ENCODE measurements at places on chromosomes 1 and 21. TPM values are rescaled to one million over a fixed set of nuclear protein-coding genes. Genes with fewer than 3 reads are reported as not detected.

DNA sequence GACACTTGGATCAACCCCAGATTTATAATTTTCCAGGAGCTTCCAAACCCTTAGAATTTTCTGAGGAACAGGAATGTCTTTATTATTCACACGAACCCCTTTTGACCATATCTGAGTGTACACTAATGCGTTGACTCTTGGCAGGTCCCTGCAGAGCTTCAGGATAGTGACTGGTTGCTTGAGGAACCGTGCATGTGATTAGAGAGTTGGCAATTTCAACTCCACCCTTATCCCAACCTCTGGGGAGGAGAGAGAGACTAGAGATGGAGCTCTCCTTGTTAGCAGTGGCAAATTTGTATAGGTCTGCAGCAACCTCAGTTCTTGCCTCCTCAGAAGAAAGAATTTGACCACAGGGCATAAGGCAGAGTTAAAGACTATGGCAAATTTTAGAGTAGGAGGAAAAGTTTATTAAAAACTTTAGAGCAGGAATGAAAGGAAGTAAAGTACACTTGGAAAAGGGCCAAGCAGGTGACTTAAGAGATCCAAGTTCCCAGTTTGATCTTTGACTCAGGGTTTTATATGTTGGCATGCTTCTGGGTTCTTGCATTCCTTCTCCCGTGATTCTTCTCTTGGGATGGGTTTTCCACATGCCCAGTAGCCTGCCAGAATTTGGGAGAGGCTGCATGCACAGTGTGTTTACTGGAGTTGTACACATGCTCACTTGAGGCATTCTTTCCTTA lies 93.8 kb upstream of the ETV3 start:
- no peak for DNase-seq

GRCh38 chr1:95245029-95245428 lies 11.0 kb downstream of the RWDD3 start:
- no peak for DNase-seq

DNA sequence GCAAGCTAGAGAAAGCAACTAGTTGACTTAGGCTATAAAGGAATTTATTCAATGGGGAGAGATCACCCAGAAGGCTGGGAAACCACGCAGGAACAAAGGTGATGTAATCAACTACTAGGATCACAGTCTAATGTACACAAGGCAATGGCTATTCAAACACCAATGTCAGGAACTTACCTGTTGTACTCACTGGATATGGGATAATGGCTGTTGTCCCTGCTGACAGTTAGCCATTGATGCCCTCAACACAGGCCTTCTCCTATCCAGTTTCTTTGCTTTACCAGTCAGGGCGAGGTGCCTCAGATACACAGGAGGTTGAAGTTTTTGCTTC lies 32.3 kb downstream of the C21orf91 start:
- DNase-seq, result no peak

DNA sequence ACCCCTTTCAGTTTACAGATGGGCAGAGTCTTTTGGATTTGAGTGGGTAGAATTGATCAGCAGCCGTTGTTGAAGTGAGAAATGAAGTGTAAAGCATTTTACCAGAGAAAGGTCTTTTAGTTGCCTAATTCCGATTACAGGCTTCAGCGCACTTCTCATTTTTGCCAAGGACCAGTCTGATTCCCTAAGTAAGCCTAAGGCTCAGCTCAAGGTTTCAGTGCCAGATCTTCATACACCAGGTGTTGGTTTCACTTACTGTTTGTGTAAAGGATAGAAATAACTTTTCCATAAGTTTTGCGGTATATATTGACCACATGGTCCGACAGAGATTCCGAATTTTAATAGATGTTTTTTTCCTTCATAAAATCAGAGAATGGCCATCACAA lies 83.9 kb upstream of the BMP8A start:
- DNase-seq, result no peak

DNA sequence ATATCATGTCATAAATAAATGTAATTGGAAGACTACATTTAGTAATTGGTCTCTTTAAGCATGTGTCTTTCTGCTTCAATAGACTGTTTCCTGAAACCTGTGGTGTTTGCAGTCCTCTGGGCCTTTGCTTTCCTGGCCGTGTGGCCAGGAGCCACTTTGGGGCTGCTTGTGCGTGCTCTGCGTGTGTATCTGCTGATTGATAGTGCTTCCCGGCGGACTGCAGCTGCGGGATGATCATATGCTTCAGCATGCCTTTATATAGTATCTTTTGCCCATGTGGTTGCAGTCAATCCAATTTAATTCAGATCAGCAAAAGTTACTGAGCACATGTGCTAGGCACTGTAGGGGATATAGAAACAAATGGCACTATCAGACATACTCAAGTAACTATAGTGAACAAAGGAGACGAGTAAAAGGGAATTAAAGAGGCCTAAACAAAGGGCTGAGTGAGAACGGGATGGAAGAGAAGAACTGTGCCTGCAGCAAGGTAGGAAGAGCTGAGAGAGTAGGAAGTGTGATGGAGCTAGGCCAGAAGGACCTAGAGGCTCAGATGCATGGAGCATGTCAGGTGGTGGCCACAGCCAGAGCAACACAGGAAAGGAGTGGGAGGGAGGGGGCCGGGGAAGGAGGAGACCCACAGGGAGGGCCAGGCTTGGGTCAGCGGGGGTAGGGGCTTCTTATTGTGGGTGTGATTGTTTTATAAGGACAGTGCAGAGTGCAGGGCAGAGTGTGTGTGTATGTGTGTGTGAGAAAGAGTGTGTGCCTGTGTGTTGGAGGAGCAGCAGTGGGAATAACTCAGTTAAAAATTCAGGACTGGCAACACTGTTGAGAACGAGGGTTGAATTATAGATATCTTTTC lies 27.2 kb upstream of the TTF2 start:
- DNase-seq, result no peak

Gene TFF1
- total RNA-seq, result not detected

- DNase-seq, result no peak
Measured at GRCh38 chr1:77044133-77044849, 174.9 kb downstream of the PIGK start.

- no peak for DNase-seq
Measured at GRCh38 chr1:184146202-184146601, 94.7 kb downstream of the TSEN15 start.

Gene TCEA3
- total RNA-seq, result 66.2 TPM

Gene TTC39A
- total RNA-seq, result 4.9 TPM

DNA sequence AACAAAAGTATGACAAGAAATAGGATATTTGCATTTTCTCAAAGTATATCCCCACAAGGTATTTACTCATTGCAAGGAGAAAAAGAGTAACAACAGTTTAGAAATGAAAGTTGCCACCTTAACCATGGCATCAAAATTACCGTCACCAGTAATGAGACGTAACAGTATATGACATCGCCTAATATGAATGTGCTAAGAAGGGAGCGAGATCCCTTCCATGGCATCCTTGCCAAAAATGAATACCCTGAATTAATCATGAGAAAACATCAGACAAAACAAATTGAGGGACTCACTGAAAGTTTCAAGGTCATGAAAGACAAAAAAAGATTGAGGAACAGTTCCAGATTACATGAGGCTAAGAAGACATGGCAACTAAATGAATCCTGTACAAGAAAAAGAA lies 78.9 kb upstream of the MROH9 start:
- DNase-seq, result no peak

DNA sequence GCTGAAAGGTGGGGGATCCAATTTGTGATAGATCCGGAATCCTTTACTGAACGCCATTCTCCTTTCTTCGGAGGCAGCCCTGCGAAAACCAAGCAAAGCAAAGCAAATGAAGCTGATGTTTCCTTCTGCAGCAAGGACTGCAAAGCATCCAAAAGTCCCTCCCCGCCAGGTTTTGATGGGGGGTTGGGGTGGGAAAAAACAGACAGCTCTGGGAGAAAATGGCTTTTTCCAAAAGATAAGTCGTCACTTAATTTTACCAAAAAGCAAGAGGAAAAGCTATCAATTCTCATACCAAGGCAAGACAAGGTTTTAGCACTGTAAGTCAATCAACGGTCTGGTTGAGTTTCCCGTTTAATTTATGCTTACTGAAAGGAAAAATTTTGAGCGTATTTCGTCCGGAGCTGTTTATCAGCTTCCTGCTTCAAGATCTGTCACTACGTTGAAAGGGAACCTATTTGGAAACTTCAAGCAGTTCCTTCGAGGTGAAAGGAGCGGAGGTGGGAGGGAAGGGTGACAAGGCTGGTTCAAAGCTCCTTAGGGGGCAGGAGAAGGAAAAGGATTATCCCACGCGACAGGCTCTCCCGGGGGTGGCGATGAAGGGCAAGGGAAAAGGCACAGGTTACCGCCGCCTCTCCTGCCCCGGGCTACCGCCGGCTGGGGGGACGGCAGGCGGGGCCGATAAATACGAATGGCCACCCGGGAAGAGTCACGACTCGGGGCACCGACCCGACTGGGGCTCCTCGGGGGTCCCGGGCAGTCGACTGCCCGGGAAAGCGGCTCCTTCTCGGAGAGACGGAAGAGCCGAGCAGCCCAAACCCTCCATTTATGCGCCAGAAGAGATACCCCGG lies 750 bp downstream of the SYNJ1 start:
- DNase-seq, result peak; percentile 35

DNA sequence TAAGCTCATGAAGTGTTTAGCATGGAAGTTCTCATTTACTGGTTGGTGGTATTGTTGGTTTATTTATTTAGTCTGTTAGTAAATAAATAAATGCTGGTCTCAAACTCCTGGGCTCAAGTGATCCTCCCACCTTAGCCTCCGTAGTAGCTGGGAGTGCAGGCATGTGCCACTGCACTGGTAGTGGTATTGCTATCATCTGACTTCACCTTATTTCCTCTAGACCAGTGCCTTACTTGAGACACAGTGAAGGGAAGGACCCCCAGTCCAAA lies 1.4 kb upstream of the SLC2A1 start:
- DNase-seq, result no peak

DNA sequence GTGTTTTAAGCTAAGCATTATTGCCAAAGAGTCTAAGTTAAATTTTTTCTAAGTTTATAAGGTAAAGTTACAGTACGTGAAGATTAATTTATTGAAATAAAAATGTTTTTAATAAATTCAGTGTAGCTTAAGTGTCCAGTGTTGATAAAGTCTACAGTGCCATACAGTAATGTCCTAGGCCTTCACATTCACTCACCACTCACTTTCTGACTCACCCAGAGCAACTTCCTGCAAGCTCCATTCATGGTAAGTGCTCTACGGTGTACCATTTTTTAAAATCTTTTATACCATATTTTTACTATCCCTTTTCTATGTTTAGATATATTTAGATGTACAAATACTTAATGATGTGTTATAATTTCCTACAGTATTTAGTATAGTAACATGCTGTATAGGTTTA lies 173.2 kb downstream of the CACNA1E start:
- no peak for DNase-seq

Data from skin of body (tissue), 3 donors.